ENCODE measurements at places on chromosomes 16 and 17.

DNA sequence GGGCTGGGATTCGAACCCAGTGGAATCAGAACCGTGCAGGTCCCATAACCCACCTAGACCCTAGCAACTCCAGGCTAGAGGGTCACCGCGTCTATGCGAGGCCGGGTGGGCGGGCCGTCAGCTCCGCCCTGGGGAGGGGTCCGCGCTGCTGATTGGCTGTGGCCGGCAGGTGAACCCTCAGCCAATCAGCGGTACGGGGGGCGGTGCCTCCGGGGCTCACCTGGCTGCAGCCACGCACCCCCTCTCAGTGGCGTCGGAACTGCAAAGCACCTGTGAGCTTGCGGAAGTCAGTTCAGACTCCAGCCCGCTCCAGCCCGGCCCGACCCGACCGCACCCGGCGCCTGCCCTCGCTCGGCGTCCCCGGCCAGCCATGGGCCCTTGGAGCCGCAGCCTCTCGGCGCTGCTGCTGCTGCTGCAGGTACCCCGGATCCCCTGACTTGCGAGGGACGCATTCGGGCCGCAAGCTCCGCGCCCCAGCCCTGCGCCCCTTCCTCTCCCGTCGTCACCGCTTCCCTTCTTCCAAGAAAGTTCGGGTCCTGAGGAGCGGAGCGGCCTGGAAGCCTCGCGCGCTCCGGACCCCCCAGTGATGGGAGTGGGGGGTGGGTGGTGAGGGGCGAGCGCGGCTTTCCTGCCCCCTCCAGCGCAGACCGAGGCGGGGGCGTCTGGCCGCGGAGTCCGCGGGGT is at the start of gene CDH1:
Gene CDH1, plus strand, starts transcription at position 247 of the 684 bp plus-strand sequence. Its CDS starts 124 bp downstream, at position 371.
- peaks cover 16% of the 10 kb centered on the region for H3K27me3 ChIP-seq
- H3K4me1 ChIP-seq: peaks cover 20% of the 10 kb centered on the region
- peak within 1 kb of the TSS; percentile 52 for H3K4me3 ChIP-seq
- no peaks in the 10 kb centered on the region for H3K36me3 ChIP-seq
- no peak within 1 kb of the TSS for H3K27ac ChIP-seq

DNA sequence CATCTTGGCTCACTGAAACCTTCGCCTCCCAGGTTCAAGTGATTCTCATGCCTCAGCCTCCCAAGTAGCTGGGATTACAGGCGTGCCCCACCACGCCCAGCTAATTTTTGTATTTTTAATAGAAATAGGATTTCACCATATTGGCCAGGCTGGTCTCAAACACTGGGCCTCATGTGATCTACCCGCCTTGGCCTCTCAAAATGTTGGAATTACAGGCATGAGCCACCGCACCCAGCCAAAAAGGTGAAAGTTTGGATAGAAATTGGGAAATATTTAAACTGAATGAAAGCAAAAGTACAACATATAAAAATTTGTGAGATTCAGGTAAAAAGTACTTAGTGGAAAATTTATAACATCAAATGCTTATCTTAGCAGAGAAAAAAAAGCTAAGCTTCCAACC is 52.9 kb upstream of the KIFC3 start:
- no peak overlapping the region for H3K4me3 ChIP-seq
- no peak for DNase-seq
- H3K4me1 ChIP-seq: no peaks in the 10 kb centered on the region
- peaks cover 16% of the 10 kb centered on the region for H3K27me3 ChIP-seq
- H3K36me3 ChIP-seq: no peaks in the 10 kb centered on the region

GRCh38 chr16:80844395-80844794 is 40.0 kb upstream of the CDYL2 start:
- no peak for DNase-seq
- peaks cover 12% of the 10 kb centered on the region for H3K27me3 ChIP-seq
- no peak overlapping the region for H3K4me3 ChIP-seq
- no peak overlapping the region for H3K27ac ChIP-seq
- H3K36me3 ChIP-seq: peaks cover 9% of the 10 kb centered on the region

DNA sequence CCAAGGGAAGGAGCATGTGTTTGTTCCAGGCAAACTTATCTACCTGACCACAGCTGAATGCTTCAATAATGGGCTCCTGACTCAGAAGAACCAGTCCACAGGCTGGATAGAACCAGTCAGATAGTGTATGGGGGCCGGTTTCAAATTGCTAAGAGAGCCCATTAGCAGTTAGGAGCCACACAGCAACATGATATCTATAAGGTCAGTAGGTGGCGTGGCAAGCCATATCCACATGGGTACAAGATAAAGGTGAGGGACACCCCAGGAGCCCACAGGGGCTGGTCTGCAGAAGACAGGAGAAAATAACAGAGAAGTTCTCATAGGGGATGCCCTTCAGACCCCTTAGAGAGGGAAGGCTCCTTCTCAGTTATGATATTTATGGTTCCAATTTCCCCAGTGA is 31.6 kb upstream of the CDRT15 start:
- no peaks in the 10 kb centered on the region for H3K36me3 ChIP-seq
- H3K4me1 ChIP-seq: no peaks in the 10 kb centered on the region
- no peak overlapping the region for H3K27ac ChIP-seq
- H3K27me3 ChIP-seq: peaks cover 6% of the 10 kb centered on the region
- no peak overlapping the region for H3K4me3 ChIP-seq

GRCh38 chr17:79461041-79461440 is 149.8 kb downstream of the RBFOX3 start:
- H3K4me3 ChIP-seq: no peak overlapping the region
- H3K4me1 ChIP-seq: no peaks in the 10 kb centered on the region
- no peak overlapping the region for H3K27ac ChIP-seq

DNA sequence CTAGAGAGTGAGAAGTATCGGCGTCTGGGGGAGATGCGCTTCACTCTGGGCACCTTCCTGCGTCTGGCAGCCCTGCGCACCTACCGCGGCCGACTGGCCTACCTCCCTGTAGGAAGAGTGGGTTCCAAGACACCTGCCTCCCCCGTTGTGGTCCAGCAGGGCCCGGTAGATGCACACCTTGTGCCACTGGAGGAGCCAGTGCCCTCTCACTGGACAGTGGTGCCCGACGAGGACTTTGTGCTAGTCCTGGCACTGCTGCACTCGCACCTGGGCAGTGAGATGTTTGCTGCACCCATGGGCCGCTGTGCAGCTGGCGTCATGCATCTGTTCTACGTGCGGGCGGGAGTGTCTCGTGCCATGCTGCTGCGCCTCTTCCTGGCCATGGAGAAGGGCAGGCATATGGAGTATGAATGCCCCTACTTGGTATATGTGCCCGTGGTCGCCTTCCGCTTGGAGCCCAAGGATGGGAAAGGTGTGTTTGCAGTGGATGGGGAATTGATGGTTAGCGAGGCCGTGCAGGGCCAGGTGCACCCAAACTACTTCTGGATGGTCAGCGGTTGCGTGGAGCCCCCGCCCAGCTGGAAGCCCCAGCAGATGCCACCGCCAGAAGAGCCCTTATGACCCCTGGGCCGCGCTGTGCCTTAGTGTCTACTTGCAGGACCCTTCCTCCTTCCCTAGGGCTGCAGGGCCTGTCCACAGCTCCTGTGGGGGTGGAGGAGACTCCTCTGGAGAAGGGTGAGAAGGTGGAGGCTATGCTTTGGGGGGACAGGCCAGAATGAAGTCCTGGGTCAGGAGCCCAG is 2.8 kb downstream of the SPHK1 start:
- H3K27ac ChIP-seq: no peak overlapping the region
- DNase-seq: no peak
- H3K27me3 ChIP-seq: no peaks in the 10 kb centered on the region
- peaks cover 12% of the 10 kb centered on the region for H3K4me1 ChIP-seq
- no peak overlapping the region for H3K4me3 ChIP-seq
